IMR-90 (cell line): ENCODE measurements at places on chromosomes 16 and 17.

DNA sequence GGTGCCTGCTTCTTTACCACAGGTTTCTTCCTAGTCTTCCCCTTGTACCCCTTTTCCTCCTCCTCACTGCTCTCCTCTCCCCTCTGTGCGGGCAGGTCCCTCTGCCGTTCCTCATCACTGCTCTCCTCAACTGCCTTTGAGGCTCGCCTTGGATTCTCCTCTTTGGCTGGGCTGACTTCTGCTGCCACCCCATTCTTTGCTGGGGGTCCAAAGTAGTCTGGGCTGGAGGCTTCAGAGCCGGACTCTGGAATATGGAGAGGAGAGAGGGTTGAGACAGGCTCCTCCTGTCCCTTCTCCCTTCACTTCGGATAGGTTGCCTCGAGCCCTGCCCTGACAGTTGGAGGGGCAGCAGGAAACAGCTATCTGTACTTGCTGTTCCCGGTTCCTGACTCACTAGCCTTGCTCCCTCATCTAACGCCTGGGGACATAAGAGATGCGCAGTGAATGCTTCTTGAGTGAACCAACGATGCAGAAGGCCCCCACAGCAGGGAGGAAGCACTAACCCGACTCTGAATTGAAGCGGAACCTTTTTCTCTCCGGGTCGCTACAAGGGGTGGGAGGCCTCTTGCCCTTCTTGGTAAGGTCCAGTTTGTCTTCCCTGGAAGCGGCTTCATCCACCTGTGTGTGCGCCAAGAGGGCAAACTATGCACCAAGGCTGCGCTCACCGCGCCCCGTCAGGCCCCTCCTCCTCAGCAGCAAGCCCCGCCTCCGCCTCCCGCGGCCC lies 655 bp downstream of the HIRIP3 start:
- peak; percentile 66 for DNase-seq

GRCh38 chr16:67150047-67150832 lies 558 bp downstream of the B3GNT9 start:
- DNase-seq = peak; percentile 55

DNA sequence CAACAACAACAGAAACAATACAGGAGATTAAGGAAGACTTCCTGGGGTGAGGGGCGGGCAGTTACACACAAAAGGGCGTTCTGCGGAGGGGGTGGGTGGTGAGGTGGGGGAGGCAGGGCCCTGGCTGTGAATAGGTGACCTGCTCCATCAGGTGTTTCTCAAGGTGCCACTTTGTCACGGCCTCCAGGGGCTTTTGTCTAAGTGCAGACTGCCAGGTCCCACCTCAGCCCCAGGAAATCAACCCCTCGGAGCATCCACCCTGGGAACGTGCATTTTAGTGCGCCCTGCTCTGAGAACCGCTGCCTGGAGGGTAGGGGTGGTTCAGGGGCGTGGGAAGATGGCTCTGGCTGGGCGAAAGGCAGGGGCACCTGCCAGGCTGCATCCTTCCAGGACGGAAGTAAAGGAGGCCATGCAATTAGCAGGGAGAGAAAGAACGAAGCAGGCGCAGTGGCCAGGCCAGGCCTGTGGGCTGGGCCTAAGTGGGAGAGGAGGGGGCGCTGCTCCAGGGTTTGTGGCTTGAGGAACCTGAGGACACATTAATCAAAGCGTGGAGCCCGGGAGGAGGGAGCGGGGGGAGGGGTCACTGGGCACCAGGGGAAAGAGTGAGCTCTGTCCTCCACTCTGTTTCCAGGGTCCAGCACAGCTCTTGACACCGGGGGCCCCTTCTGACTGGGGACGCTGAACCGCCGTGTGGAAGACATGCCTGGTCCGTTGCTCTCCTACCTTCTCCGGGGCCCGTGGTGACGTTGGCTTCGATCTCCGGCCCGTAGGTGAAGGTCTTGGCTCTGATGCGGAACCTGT lies 49.4 kb upstream of the CDC42EP4 start:
- no peak for DNase-seq

DNA sequence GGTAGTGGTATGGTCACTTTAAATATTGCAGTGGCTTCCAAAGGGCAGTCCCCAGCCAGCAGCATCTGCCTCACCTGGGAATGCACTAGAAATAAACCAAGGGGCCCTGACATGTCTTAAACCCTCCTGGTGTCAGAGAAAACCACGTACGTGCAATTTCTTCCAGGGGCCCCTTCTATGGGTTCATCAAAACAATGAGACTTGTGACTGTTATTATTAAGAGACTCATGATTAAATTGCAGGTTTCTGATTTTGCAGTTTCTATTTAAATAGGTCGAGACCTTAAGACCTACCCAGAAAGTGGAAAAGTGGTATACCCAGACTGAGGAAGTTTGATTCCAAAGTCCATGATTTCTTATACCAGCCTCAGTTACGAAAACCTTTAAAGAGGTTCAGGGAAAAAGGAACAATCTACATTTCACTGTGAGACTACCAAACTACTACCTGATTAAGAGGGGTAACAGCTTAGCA lies 746 bp upstream of the POLG2 start:
- no peak for DNase-seq

DNA sequence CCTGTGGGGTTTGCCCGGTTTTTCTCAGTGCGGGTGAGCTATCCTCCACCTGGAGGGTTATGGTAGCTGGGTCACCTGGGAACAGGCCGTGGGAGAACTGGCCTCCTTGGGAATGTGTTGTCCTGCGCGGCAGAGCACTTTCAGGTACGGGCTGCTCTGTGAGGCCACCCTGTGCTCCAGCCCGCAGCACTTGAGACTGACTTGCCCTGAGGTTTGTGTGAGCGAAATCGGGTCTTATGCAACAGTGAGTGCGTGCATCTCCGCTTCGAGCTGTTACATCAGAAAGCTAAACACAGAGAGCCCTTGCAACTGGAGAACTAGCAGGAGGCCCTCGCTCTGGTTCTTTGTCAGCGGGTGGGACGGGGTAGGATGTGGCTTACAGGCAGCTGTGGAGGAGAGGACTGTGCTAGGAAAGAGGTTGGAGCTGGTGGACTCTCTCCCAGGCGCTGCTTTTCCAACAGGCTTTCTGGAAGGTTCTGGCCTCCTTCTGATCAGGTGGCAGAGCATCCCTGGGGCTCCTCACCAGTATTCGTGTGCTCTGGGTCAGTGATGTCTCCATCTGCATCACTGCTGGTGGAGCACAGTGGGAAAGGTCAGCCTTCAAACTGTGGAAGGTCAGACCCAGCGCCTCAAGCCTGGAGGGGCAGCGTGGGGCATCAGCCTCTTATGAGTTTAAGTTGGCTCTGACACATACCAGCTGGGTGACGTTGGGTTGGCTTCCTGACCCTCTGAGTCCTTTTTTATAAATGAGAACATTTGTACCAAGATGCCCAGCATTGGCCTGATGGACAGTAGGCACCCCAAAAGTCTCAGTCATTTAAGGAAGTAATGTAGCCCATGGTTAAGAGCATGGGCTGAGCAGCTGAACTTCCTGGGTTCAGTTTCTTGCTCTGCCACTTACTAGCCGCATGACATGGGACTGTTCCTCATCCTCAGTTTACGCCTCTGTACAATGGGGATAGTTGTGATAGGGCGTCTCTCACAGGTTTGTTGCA lies 76.3 kb downstream of the KSR1 start:
- DNase-seq = peak; percentile 98

DNA sequence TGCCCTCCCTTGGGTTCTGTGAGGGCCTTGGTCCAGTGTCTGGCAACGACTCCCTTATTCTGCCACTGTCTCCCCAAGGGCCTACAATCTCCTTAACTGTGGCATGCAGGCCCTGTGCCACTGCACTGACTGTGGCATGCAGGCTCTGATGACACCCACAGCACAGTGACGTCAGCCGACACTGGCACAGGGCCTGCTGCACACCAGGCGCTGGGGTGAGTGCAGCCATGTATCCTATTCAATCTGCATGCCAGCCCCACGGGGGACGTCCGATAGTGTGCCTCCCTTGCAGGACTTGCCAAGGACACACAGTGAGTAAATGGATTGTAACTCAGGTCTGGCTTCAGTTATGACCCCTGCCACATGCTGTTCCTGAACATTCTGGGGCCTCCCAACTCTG lies 39.8 kb upstream of the RASD1 start:
- peak; percentile 39 for DNase-seq

DNA sequence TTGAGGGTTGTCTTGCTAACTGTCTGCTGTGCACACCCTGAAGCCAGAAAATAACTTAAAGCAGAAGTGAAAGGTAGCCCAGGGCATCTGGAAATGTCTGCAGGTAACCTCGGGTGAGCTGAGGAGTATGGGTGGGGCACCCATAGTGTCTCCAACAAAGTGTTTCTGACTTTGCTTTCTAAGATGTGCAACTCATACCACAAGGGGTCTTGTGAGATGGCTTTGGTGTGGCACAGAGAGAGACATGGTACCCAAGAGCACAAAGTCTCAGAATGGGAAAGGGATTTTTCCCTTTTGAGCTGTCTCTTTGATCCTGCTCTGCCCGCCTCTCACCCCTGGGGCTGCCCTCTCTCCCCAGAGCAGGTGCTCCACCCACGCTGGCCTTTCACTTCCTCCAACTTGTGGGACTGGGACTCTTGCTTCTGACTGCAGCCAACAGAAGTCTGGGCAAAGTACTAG lies 6.9 kb downstream of the CHD9 start:
- no peak for DNase-seq

DNA sequence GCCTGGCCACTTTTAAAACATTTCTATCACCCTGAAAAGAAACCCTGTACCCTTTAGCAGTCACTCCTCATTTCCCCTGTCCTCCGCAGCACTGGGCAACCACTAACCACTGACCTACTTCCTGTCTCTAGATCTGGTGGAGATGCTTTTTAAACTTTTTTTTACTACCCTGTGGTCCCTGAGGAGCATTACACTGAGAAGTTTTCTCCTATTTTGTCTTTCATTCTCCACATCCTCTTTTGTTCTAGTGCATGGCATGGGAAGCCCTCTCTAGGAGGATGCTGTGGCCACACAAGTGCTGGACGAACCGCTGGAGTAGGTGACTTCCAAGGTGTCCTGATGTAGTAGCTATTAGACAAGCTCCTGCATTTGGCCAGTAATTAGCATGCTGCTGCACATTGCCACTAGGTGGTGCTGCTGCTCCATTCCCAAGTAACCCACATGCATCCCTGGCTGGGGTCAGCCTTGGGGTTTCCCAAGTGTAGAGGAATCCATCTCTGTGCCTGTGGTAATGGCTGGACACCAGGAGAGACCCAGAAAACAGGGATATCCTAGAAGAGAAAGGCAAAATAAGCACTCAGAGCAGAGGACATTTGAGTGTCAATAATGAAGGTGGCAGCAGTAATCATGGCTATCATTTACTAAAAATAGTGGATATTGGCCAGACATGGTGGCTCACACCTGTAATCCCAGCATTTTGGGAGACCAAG lies 143.8 kb upstream of the CRHR1 start:
- peak; percentile 76 for DNase-seq

DNA sequence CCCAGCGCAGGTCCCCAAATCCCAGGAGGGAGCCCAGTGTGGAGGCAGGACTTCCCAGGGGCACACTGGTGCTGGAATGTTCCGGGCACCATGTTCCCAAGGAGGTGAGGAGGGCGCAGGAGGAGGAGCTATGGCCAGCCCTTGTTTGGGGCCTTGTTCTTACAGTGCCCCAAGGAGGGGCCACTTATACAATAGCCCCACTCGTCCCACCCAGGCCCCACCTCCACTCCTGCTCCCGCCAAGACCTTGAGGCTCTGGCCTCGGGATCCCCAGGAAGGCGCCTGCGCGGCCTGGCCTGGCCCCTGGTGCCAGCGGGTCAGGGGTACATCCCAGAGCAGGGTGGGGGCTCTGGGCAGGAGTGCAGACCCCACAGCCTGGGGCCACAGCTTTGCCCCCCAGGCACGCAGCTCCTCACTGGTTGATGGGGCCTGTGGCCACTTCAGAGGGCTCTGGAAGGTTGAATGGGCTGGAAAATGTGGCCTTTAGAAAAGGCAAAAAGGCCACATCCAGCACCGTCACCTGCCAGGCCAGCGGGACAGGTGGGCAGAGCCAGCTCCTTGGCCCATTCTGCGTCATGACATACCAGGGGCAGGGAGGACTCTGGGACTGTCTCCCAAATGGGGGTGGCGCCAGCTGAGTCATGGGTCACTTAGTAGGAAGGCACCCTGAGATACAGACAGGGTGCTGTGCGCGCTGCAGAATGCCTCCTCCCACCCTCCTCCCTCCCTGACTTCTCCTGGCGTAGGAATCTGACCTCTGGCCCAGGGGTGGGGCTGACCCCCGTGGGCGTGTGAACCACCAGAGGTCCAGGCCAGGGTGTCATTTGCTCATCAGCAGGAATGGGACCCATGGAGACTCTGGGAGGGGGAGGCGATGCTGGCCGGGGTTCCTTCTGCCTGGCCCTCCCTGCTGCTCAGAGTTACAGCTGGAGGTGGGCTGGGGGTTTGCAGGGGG lies 32.3 kb upstream of the PVALEF start:
- no peak for DNase-seq

- DNase-seq = no peak
Observed at GRCh38 chr16:7731141-7731540, 398.5 kb downstream of the RBFOX1 start.

GRCh38 chr16:6827267-6827666 lies 505.4 kb upstream of the RBFOX1 start:
- no peak for DNase-seq

DNA sequence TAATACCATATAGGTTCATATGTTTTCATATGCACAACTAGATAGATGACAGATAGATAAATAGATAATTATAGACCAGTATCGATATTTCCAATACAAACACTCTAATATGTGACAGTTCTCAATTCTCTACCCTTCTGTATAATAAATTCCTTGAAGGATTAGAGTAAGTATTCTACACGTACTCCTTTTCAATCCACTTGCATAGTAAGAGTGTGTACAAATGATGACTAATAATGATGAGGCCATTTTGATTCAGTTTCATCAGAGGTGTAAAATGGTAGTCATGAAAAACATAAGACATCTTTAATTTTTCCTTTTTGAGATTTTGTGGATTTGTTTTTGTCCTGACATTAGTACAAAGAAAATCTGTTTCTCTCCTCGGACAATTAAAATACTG lies 188.3 kb upstream of the WSB1 start:
- no peak for DNase-seq

GRCh38 chr17:56602292-56603130 lies 9.0 kb downstream of the NOG start:
- DNase-seq = no peak

DNA sequence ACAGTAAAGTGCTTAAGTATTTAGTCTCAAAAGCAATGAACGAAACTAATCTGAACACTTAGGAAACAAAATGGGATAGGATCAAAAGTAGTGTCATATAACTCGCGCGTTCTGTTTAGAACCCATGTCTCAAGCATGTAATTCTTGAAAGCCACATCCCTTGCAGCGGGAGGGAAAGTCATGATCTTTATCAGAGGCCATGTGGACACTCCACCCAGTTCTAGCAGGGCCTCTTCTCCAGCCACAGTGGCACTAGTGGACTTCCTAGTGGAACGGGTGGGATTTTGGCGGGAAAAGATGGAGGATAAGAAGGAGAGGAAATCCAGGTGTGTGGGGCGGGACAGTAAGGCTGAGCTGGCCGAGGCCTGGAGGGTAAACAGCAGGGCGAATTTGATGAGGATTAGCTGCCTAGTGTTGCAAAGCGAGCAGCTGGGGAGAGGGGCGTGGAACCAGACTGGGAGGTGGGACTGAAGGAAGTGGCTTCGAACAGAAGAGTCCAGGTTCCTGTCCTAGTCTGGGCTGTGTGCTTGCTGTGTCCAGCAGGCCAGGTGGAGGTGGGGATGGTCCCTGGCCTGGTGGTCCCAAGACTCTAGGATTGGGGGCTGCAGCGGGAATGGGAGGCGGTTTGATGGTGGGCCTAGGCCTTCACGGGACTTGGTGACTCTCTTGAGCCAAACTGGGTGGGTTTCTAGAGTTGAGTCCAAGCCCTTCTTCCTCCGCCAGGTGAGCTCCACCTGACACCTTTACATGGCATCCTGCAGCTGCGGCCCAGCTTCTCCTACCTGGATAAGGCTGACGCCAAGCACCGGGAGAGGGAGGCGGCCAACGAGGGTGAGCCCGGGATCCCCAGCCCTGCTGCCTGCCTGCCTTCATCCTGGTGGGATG lies 15.9 kb downstream of the POLR3E start:
- DNase-seq = no peak

- no peak for DNase-seq
Observed at GRCh38 chr16:65545413-65545956, 423.6 kb upstream of the CDH11 start.
